ENCODE measurements at places on chromosomes 2 and 18.

GRCh38 chr18:23232331-23232730, 97.0 kb downstream of the CABLES1 start:
- no peak for DNase-seq

DNA sequence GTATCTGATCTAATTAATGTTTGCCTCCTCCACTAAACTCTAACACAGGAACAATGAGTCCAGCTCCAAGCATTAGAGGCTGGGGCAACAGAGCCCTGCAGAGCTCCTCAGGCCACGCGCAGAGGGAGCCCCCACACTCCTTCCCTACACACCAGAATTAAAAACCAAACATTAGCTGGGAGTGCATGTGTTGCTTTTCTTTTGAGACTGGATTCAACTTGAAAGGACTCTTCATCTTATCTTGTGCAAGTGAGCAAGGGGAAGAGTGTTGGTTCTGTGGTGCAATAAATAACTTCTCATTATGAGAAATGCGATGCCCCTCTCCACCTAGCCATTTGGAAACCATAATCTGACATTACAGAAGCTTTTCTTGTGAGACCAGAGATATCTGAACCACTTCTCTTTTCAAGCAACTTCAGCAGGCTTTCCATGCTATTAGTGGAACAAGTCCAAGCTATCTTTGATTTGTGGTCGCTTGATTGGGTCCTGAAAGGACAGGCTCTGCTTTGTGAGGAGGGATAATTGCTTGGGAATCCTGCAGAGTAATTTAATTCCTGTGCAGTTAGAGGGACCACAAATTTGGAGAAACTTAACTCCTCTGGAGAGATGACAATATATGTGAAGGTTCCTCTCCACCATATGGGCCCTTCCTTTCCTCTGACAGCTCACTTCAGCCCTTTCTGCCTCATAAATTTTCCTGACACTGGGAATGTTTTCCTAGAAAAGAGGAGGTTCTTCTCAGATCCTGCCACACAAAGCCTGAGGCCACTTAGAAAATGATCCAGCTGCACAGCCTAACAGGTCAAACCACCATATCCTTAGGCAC, 112.5 kb downstream of the ATL2 start:
- DNase-seq = no peak

GRCh38 chr2:64551851-64552250, 27.7 kb downstream of the AFTPH start:
- DNase-seq = no peak

GRCh38 chr2:120624738-120625446, 110.8 kb upstream of the GLI2 start:
- no peak for DNase-seq

- DNase-seq = no peak
These were observed 44.5 kb downstream of the SH3RF3 start for GRCh38 chr2:109173311-109174171.

- DNase-seq = no peak
These were observed 1176.9 kb upstream of the LRRTM1 start for GRCh38 chr2:81481242-81481993.

- DNase-seq = no peak
These were observed 422.2 kb upstream of the FSIP2 start for GRCh38 chr2:185316383-185316782.

DNA sequence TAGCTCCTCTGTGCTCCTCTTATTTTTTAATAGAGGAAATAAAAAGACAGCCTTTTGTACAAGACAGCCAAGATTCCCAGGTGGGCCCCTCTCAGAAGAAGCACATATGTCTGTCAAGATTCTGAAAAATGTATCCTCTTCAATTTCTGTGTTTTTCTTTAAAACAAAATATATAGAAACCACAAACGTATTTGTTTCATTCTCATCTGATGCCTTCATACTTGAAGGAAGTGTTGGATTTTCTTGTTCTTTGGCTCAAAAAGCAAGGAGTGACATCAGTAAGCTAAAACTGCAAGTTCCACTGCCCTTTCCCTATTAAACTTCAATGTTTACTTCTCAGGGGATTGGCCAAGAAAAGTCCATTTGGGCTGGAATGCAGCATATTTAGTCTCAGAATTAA, 193.8 kb upstream of the OSR1 start:
- no peak for DNase-seq

DNA sequence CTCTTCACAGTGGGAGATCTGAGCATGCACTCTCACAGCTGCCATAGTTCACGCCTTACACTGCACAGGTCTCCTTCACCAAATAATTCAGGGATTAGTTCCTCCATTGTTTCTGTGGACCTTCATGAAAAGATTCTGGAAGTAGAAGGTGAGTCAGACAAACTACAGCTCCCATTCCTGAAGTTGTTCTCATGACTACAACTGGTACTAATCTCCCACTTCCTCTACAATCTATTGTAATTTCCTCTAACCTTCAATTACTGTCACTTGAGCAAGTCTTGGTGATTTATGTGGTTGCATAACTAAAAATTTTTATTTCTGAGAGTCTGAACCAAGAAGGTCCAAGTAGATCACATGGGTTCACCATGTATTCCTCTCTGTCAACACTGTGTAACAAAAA, 128.7 kb downstream of the XIRP2 start:
- no peak for DNase-seq

DNA sequence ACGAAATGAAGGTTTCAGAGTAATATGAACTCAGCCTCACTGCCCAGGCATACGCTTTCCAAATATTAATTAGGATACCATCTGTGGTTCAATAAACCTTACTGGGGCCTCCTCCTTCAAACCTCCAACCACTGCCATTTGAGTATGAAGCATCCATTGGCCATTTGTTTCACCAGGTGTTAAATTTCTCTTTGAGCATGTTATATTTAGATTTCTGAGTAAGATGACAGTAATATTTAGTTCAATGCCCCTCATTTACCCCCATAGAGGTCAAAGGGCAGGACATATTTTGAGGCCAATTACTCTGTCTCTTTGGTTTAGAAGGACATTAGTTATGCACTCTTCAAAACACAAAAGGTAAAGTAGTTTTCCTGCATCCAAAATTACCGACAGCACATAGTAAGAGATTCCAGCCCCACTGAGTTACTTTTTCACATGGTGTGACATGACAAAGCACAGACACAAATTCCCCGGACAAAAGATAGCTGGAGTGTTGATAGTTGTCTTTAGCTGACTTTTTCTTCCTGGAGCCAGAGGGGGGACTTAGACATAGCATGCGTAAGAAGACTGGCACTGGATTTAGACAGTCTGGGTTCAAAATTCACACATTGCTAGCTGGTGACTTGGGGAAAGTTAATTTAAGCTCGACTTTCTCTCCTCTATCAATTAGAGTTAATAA, 33.1 kb upstream of the LNPK start:
- no peak for DNase-seq

DNA sequence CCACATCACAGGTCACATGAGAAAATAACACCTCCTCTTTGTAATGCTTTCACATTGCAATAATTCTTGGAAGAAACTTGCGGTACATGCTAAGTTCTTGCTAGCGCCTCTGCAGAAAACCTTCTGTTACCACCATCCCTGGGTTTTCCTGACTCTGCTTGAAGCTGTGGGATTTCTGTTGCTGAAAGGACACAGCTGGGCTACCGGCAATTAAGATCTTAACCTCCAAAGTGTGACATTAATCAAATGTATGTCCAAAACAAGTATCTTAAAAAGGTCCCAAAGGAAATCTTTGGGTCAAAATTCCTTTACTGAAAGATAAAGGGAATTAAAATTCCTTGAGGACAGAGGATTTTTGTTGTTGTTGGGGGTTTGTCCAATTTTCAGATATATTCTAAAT, 7.5 kb downstream of the CCBE1 start:
- DNase-seq = no peak

- DNase-seq = no peak
These were observed 49.2 kb downstream of the CLASP1 start for GRCh38 chr2:121599963-121600651.

GRCh38 chr2:194721227-194721626, 935.8 kb upstream of the SLC39A10 start:
- DNase-seq = no peak

GRCh38 chr2:239952251-239952650, 72.9 kb downstream of the NDUFA10 start:
- no peak for DNase-seq

GRCh38 chr2:216880509-216881184, 20.8 kb upstream of the TNP1 start:
- no peak for DNase-seq

GRCh38 chr2:114550895-114551793, 108.7 kb downstream of the DPP10 start:
- DNase-seq = no peak

GRCh38 chr18:29811519-29811918, 1231.0 kb downstream of the DSC3 start:
- no peak for DNase-seq

DNA sequence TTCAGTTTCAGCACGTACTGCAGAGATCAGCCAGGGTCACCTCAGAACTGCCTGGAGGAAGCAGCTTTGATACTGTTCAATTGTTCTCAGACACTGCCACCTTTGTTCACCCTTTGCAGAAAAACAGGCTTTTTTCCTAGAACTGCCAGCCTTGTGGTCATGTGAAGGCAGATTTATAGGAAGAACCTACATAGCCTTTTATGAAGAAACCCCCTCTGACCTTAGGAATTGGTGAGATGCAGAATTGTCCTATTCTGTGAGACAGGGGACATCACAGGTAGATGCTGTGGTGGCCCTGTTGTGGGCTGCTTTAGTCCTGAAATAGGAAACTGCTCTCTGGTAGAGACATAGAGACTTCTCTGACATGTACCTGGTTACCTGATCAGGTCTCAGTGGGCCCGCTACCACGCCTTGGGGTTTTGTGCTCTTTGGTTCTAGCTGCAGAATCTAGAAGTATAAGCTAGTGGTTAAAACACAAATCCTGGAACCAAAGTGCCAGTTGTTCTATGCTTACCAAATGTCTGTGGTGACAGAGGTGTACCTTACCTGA, 206.6 kb downstream of the AGPS start:
- DNase-seq = no peak

GRCh38 chr18:63146828-63147409, 172.7 kb downstream of the BCL2 start:
- no peak for DNase-seq

- no peak for DNase-seq
These were observed 184.9 kb downstream of the AGAP1 start for GRCh38 chr2:235678712-235679111.

DNA sequence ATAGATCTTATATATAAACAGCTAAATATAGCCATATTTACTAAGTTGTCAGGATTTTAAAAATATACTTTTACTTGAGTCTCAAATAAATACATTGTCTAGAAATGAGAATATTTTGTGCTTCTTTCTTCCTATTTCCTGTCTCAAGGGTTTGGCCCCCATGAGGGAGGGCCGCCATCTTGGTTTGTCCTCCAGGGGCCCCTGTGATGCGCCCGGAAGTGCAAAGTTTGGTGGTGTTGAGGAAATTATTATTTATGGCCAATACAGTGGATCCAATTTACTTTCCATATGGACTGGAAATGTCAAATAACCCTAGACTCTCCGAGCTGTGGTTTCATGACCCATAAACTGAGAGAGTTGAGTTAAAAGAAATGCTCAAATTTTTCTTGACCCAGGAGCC, 104.7 kb upstream of the OTOS start:
- DNase-seq = no peak

GRCh38 chr2:74291886-74292621, 51.2 kb downstream of the SLC4A5 start:
- DNase-seq = no peak

DNA sequence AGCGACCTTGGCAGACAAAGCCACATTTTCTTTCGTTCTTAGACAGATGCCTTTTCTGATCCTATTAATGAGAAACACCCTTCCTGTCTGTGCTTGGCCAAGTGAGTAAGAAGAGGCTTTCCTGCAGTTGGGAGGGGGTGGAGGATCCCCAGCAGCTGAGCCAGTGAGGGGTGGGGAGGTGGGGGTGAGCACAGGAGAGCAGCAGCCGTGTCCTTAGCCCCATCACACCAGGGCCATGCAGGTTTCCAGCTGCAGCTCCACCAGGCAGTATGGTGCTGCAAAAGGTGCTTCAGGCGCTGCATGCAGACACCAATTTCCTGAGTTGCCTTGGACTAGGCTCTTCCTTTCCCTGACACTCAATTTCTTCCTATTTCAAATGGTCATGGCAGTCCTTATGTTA, 123.3 kb upstream of the SIX2 start:
- DNase-seq = no peak

DNA sequence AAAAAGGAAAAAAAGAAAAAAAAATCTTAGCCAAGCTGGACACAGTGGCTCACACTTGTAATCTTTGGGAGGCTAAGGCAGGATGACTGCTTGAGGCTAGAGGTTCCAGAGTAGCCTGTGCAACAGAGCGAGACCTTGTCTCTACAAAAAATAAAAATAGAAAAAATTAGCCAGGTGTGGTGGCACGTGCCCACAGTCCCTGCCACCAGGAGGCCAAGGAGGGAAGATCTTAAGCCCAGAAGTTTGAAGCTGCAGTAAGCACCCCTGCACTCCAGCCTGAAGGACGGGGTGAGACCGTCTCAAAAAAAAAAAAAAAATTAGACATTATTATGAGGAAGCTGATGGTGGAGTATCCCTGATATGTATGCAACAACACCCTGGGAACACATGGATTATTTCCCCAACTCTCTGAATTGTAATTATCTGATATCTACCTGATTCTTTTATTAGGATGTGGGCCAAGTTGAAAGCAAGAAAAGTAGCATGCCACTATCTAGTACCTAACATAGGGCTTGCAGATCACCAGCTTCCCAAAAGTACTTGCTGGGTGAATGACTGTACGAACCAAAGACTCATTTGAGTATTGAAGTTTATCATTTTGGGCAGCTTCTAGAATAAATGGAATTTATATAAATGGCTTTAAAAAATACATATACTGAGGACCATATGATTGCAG, 140.9 kb downstream of the TCF4 start:
- DNase-seq = no peak

- DNase-seq = no peak
These were observed 90.1 kb downstream of the NFATC1 start for GRCh38 chr18:79485788-79486355.

DNA sequence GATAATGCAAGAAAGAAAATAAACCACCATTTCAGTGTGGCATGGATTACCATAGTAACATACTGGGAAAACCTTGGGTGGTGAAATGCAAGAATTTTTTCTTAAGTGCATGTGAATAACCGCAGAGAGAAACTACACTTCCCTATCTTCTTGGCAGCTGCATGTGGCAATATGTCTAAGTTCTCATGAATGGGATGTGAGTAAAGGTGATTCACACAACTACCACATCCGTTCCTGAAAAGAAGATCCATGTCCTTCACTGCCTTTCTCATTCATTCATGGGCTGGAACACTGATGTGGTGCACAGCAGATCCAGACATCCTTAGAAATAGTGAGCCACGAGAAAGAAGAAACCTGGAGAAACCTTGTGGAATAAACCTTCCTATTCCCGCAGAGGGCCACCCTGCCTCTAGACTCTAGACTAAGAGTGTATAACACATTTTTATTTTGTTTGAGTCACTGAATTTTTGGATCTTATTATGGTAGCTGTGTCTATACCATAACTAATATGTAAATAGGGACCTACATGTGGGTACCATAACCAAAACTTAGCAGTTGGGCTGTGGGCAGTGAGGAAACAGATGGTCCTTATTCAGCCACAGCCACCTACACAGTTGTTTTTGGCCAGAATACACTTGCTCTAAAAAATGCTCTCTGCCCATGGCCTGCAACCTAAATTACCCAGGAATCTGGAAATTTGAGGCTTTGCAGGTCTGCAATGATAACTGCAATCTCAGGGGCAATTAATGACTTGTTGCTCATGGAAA, 573.3 kb downstream of the LRP1B start:
- no peak for DNase-seq

Measured in stimulated activated CD8-positive, alpha-beta memory T cell treated with anti-CD3 and anti-CD28 coated beads, Interleukin-4, amount 100 ng/mL, for 4 hours (primary cell).